ENCODE measurements at places on chromosomes 13 and 19. TPM values are rescaled to one million over a fixed set of nuclear protein-coding genes. Genes with fewer than 3 reads are reported as not detected.
A peak's percentile ranks its signal among the peaks of the same experiment; 100 is the strongest.

DNA sequence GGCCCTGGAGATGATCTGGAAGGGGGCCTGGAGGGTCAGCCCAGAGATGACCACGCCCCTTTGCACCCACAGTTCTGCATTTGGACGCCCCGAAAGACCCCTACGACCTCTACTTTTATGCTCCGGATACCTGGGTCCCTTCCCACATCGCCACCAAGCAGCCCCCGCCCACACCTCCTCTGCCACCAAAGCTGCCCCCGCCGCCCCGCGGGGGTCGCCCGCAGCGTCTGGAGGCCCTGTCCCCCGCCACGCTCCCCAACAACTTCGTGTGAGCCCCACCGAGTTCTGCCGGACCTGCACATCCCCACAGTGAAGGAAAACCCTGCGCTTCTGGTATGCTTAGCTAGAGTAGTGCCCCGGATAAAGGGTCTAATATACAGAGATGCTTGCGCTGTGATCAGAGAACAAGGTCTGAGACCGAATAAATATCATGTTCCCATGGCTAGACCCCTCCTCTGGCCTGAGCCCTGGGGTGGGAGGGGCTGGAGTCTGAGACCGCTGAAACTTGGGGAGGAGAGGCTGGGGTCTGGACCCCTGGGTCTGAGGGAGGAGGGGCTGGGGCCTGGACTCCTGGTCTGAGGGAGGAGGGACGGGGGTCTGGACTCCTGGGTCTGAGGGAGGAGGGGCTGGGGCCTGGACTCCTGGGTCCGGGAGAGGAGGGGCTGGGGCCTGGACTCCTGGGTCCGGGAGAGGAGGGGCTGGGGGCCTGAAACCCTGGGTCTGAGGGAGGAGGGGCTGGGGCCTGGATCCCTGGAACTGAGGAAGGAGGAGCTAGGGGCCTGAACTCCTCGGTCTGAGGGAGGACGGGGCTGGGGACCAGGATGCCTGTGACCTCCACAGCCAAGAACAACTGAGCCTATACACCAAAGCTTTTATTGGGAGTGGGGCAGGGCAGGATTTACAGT is 3.6 kb downstream of the GFY start:
- DNase-seq, result no peak

- DNase-seq, result no peak
Measured at GRCh38 chr13:44668688-44669087, 92.6 kb upstream of the TSC22D1 start.

DNA sequence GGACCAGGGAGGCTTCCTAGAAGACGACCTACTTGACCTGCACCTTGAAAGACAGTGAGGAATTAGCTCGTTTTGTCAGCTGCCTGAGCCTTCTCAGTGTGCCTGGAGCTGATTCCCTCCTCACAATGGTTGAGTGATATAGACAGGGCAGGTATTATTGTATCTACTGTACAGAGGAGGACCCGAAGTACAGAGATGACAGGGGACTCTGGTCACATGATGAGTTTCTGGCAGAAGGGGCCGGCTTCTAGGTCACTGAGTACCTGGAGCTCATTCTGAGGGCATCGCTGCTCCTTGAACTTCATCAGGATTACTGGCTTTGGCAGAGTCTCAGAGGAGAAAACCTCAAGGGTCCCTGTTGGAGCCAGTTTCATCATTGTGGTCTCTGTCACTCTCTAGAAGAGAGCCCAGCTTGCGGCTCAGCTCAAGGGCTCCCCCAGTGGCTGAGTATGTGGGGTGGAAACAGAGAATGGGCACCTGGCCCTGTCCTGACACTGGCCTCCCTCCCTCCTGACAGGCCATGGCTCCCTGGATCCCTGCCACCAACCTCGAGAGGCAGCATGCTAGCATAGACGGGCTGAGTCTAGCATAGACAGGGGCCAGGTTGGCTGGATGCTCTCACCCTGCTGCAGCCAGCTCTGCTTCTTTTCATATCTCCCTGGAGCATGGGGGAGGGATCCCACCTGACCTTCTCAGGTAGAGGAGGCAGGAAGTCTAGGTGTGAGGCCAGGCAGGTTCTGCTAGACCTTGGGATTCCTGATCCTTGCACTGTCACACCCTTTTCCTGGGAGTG is 38.7 kb downstream of the NFIX start:
- peak; percentile 59 for DNase-seq

DNA sequence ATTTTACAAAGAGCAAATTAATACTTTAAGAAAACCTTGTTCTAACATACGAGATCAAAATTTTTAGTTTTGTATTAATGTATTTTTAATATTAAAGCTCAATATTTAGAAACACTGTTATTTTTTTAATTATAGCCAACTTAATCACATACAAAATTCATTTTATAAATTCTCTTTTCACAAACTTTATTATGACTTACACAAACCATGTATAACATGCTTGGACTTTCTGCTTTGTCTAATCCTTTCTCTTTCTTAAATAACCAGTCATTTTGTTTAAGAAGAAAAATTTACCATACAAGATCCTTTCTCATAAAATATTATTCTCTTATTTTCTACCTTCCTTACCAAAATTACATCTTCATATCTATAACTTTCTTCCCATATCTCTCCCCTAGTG is 62.2 kb downstream of the CYSLTR2 start:
- no peak for DNase-seq

GRCh38 chr19:29845574-29846176 is 33.9 kb downstream of the CCNE1 start:
- peak; percentile 30 for DNase-seq

GRCh38 chr19:48964205-48965039 is 687 bp upstream of the FTL start:
- DNase-seq, result no peak

- DNase-seq, result peak; percentile 72
Measured at GRCh38 chr13:113297370-113298042, 467 bp downstream of the LAMP1 start.

The LRP3 gene
- not detected for total RNA-seq

- DNase-seq, result no peak
Measured at GRCh38 chr19:5694167-5694955, 4.3 kb downstream of the RPL36 start.

DNA sequence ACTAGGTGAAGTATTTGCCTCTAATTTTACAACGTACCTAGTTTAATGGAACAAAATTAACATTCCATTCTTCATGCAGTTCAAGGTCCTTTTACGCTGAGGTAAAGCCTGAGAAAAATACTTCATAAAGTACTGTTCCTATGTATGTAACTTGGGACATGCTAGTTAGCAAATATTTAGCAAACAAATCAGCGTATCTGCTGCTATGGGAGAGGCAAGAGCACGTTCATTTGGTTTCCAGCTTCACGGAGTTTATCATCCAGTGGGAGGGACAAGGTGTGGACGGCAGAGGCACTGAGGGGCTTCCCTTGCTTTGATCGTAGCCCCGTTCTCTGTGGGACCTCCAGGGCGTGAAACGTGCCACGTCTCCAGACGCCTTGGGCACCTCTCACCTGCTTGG is 248.8 kb downstream of the IRS2 start:
- no peak for DNase-seq

DNA sequence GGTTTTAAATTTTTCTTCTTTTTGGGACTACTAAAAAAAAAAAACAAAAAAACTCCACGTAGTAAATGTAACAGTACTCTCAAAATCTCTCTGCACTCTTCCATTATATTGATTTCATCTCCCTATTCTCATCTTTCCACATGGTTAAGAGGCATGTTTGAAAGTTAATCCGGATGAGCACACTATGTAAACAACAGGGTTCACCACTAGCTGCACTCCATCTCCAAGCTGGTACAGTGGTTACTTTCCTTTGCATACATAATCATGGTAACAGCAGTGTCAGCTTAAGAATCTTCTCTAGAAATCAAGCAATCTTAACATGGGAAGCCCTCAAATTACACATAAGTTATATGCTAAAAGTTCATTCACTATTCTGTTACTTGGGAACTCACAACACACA is 92.6 kb downstream of the MIPEP start:
- DNase-seq, result no peak

The ZNF709 gene
- 1.7 TPM for total RNA-seq

- DNase-seq, result no peak
Measured at GRCh38 chr13:54185785-54186184, 1157.2 kb downstream of the OLFM4 start.

GRCh38 chr13:36981156-36981743 is 17.9 kb downstream of the ALG5 start:
- no peak for DNase-seq

GRCh38 chr19:45657520-45658167 is 10.4 kb upstream of the GIPR start:
- no peak for DNase-seq

GRCh38 chr19:14770944-14771839 is 7.2 kb downstream of the ADGRE2 start:
- DNase-seq, result no peak

The PDE4A gene
- total RNA-seq, result 54.2 TPM

- DNase-seq, result no peak
Measured at GRCh38 chr13:108734676-108735075, 105.3 kb downstream of the MYO16 start.

DNA sequence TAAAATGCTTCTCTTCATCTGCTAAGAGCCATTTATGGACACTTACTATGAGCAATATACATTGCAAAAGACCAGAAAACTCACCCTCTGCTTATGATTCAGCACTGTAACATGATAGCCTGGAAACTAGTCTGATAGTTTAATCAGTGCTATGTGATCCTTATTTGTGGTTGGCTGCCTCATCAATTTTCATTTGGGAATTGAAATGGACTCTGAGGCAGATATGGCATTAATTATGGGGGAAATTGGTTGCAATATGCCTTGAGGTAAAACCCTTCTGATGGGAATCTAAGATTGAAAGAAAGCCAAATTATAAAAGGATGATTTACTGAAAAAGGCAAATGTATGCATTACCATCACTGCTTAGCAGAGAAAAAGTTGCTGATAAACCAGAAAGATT is 33.5 kb downstream of the FAM216B start:
- no peak for DNase-seq

DNA sequence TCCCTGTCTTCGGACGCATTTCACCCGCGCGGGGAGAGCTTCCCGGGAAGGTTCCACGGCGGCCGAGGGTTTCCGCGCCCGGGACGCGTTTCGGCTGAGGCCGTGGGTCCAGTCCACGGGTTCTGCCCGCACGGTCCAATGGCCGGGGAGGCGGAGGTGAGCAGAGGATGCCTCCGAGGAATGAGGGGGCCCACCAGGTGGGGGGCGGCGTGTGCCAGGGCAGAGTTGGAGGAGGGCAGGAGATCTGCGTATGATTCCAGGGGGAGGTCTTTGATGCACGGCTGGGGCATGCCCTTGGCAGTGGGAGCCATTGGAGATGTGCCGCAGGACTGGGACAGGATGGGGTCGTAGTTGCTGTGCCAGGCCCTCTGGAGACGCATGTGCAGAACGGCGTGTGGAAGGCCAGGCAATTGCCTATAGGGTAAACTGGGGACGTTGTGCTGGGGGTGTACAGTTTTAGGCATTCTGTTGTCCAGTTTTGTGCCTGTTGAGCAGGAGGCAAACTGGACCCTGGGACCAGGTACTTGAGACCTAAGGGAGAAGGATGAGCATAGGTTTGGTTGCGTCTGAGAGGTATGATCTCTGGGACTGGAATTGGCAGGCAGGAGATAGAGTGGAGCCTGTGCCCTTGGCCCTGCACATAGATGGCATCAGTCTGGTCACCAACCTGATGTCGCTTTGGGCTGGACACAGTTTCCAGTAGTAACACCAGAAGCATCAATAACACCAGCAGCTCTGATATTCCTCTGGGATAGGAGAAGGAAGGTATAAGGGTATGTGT is 751 bp downstream of the ZNF584 start:
- DNase-seq, result peak; percentile 43

The ANGPTL8 gene
- not detected for total RNA-seq

DNA sequence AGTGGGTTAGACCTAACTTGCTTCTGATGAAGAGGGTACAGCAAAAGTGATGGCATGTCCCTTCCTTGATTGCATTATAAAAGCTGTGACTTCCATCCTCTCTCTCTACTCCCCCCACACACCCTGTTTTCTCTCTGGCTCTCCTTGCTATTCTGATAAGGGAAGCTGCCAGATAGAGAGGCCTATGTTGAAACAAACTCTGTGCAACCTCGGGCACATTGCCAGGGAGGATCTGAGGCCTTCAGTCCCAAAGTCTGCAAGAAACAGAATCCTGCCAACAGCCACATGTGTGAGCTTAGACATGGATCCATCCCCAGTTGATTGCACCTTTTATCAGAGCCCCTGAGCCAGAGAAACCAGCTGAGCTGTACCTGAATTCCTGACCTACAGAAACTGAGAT is 44.8 kb upstream of the ARGLU1 start:
- no peak for DNase-seq

GRCh38 chr13:89708013-89708412 is 1639.5 kb upstream of the MIR17HG start:
- no peak for DNase-seq

The C5AR1 gene
- total RNA-seq, result 1.8 TPM

DNA sequence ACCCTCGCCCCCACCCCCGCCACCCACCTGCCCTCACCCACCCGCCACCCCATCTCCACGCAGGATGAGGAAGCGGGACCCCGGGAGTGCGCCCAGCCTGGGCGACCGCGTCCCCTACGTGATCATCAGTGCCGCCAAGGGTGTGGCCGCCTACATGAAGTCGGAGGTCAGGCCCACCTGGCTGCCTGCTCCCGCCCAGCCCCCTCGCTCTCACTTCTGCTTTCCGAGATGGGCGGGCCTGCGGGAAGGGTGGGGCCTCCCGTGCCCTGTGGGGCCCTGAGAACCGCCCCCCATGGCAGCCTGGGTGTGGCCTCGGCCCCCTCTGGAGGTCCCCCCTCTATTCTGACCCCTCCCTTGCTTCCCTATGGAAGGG is 3.1 kb upstream of the SPIB start:
- no peak for DNase-seq

- DNase-seq, result peak; percentile 19
Measured at GRCh38 chr19:58570770-58571574, 2.2 kb downstream of the MZF1 start.

GRCh38 chr19:33333642-33334041 is 31.3 kb upstream of the CEBPA start:
- DNase-seq, result no peak

GRCh38 chr19:13831537-13832467 is 36.6 kb downstream of the ZSWIM4 start:
- DNase-seq, result no peak

GRCh38 chr19:4754248-4754647 is 30.6 kb upstream of the DPP9 start:
- no peak for DNase-seq

DNA sequence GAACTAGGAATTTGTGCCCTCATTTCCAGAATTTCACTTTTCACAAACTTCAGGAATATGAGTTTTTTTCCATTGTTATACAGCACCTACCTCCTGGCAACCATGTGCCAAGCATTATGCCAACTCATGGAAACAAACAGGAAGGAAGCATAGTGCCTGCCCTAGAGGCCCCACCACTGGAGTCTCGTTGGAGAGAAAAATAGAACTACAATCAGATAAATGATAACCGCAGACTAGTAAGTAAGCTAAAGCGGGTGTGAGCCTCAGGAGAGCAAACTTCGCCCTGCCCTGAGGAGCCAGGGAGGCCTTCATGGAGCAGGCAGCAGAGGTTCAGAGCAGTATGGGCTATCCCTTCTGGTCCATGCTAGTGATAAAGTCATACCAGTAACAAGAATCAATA is 75.9 kb downstream of the FRY start:
- DNase-seq, result no peak

All from activated CD8-positive, alpha-beta T cell treated with anti-CD3 and anti-CD28 coated beads, Interleukin-2, amount 10 ng/mL, durations not matched to agents 7 days and 5 days (primary cell).